Umbilical cord (tissue), 2 donors: ENCODE measurements at places on chromosomes 1 and 21. TPM values are rescaled to one million over a fixed set of nuclear protein-coding genes. Genes with fewer than 3 reads are reported as not detected.

DNA sequence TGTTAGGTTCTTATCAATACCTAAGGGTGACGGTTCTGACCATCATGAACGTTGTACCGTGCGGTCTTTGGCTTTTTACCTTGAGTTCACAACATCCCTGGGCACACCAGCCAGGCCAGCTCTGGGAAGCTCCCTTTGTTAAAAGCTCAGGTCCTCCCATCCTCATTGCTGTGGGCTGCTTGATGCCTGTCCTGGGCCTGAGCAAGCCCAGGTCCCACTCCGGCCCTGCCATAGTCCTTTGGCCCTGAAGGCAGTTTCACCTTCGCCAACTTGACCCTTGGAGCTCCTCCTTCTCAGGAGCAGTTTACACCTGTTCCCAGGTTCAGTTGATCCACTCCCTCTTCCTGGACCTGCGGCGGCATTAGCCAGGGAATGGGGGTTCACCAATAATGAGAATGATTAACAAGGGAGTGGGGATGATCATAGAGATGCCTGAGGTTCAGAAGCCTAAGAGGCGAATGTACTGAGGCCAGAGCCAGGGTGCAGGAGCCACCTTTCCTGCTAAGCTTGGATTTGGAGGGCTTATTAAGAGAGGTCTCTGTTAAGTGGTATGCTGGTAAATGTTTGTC is 40.2 kb downstream of the DHCR24 start:
- DNase-seq, result no peak

- no peak for DNase-seq
Observed at GRCh38 chr1:111275780-111276433, 14.7 kb upstream of the CHIA start.

DNA sequence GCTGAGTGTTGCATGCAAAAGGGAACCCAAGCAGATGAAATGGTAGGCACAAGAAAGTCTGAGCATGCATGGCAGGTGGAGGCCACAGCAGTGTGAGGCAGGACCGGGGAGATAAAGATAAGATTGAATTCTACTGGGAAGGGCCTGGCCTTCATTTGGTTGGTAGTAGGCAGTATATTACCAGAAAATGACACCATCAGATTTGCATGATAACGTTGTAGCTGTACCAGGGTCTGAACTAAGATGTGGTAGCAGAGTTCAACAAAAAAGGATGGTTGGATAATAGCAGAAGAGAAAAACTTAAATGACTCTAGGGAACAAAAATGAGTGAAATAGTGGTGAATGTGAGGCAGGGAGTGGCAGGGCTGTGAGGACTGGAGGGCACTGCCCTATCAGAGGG is 75.6 kb upstream of the DNAJC6 start:
- no peak for DNase-seq

- DNase-seq, result peak; percentile 74
Observed at GRCh38 chr1:25796811-25797458, 3.1 kb upstream of the SELENON start.

DNA sequence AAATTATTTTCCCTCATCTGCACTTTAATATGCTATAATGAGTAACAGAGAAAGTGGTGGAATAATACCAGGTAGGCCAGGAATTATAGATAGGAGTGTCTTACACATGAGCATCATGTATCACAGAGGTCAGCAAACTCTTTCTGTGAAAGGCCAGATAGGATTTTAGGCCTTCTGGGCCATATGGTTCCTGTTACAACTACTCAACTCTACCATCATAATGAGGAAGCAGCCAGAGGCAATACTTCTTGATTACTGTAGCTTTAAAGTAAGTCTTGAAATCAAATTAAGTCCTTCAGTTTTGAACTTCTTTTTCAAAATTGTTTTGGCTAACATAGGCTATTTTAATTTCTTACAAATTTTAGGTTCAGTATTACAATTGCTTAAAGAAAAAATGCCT is 32.1 kb upstream of the IGSF3 start:
- DNase-seq, result no peak

GRCh38 chr1:67361641-67362040 is 54.0 kb downstream of the IL12RB2 start:
- no peak for DNase-seq

DNA sequence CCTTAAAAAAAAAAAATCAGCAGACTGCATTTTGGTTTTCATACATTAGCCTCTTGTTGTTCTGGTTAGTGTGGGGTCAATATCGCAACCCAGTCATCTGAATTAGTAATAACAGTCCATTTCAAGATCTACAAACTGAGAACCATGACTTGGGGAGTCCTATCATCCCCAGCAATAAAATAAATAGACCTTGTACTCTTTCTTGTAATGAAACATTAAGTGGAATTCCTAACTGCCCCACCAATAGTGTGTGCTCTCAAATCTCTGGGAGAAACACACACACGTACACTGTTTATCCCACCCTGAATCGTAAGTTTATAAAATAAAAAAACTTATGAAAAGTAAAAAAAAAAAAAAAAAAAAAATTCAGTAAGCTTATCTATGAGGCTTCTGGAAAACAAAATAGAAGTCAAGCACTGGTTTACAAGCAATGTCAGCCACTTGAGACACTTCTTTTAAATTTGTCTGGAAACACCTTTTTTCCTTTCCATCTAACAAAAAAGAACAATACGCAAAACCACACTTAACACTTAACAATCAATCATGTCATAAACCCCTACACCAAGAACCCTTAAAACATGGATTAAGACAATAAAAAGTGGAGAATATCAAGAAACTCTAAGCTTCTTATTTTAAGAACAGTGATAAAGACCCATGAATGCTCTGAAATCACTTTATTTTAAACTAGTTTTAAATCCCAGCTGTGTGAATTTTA is 53.1 kb downstream of the PUM1 start:
- DNase-seq, result no peak

DNA sequence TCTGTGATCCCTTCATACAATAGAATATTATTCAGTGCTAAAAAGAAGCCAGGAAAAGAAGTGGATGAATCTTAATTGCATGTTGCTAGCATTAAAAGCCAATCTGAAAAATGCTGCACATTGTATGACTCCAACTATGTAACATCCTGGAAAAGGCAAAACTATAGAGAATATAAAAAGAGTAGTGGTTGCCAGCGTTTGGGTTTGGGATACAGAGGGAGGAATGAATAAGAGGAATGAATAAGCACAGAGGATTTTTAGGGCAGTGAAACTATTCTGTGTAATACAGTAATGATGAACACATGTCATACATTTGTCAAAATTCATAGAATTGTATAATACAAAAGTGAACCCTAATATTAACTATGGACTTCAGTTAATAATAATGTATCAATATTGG is 42.5 kb downstream of the GPR88 start:
- no peak for DNase-seq

DNA sequence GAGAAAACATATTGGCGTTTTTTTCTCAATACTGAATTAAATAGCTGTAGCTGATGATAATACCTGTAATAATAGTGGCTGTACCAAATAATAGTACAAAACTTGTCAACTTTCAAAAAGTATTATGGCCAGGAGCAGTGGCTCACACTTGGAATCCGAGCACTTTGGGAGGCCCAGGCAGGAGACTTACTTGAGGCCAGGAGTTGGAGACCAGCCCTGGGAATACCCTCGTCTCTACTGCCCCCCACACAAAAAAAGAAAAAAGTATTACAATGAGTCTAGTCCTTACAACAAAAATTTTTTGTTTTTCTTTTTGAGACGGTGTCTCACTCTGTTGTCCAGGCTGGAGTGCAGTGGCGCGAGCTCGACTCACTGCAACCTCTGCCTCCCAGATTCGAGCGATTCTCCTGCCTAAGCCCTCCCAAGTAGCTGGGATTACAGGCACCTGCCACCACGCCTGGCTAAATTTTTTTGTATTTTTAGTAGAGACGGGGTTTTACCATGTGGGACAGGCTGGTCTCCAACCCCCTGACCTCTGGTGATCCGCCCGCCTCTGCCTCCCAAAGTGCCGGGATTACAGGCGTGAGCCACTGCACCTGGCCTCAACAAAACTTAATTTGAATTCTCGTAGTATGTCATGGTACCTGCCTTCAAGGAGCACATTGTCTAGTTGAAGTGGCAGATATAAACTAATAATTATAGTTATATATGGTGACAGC is 1.4 kb downstream of the RBBP4 start:
- DNase-seq, result no peak

- DNase-seq, result no peak
Observed at GRCh38 chr1:89170170-89171066, 5.4 kb downstream of the GBP7 start.

- DNase-seq, result no peak
Observed at GRCh38 chr1:2396059-2396458, 4.4 kb downstream of the RER1 start.

GRCh38 chr1:167479331-167479979 is 38.9 kb downstream of the CD247 start:
- DNase-seq, result no peak

GRCh38 chr1:111755331-111756123 is at the start of gene DDX20:
Gene DDX20, plus strand, starts transcription at chr1:111755901. Its CDS starts 24 bp downstream, at chr1:111755925.
- peak; percentile 99 for DNase-seq

DNA sequence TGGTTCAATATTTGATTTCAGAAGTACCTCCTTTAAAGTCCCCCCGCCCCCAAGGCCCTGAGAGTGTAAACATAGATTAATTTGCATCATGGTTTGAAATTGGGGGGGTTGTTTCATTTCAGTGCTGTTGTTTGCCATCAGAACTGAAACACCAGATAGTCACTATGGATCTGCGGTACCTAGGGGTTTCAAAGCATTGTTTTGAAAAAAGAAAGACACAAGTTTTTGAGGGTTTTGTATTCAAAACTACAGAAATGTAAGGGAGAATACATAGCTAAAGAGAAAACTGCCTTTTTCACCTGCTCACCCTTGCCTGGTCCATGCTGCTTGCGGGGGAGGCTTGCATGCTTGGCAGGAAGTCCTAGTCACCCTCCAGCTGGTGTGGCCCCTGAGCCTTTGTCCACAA is 59.3 kb downstream of the ACP6 start:
- no peak for DNase-seq

GRCh38 chr1:209430821-209431259 is 152.7 kb upstream of the CAMK1G start:
- peak; percentile 81 for DNase-seq

DNA sequence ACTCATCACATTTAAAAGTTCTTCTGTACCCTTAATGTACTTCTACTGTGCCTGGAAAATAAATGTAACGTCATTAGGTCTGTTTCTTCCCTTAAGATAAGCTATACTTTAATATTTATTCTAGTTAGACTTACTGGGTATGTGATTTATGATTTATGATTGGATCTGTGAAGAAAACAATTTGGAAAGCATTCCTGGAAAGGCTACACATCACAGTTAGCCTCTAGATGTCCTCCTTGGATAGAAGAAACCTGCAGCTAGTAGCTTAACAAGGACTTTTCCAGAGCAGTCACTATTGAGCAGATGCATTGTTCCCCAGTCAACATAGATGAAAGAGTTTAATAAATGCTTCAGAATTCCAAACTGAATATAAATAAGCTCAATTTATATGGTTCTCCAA is 22.2 kb upstream of the ABL2 start:
- DNase-seq, result peak; percentile 43

DNA sequence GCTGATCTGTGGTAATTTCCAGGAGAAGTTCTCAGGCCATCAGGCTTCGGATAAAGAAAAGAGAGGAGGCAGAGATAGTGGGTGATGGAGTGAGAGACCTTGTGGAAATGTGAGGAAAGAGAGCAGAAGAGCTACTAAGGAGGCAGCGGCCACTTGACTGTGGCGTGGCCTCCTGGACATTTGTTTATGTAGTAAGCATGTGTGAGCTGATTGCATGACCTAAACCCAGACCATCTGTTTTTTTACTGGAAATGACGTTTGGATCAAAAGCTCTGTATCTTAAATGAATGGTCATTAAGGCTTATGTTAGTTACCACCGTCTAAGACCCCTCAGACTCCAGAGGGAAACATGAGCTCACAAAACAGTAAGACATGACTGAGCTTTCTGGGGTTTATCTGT is 13.6 kb downstream of the ATP1B1 start:
- DNase-seq, result peak; percentile 32

DNA sequence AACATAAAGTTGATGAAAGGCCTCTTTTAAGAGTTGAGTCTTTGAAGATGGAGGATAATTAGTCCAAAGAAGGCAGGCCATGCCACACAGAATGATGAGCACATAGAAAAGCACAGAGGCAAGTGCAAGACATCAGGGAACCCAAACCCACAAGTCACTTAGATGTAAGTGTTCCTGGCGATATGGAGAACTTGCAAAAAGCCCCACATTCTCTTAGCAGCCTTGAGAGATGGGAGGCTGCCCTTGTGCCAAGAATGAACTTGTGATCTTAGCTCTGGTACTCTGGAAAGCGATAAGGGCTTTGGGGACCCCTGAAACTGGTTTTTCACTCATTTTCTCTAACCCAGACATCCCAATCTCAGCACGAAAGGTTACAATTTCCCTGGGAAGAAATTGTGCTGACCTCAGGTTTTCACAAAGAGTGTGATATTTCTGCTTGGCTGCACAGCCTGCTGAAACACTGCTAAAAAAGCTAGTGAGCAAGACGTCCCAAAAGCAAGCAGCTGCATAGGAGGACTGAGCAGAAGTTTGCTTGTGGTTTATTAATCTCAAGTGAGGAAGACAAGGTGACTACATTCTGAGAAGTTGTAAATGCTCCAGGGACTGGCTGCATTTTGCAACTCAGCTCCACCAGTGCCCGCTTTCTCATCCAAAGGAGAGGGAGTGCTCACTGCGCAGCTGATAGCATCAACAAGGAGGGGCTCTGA is 496.9 kb upstream of the CAMK1G start:
- peak; percentile 37 for DNase-seq

DNA sequence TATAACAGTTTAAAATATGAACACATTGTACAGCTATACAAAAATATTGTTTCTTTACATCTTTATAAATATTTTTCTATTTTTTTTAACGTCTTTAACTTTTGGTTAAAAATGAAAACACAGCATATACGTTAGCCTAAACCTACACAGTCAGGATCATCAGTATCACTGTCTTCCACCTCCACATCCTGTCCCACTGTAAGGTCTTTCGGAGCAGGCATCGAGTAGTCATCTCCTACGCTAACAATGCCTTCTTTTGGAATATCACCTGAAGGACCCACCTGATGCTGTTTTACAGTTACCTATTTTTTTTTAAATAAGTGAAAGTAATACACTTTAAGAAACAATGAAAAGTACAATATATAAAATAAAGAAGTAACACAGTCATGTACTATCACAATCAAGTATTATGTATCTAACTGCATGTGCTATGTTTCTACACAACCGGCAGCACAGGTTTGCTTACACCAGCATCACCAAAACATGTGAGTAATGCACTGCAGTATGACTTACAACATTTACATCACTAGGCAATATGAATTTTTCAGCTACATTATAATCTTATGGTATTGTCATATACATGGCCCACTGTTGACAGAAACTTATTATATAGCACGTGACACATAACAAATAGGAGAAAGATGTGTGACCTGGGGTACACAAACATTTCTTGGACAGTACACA is 254.4 kb downstream of the AKT3 start:
- DNase-seq, result no peak

GRCh38 chr1:156422602-156423091 is 53.6 kb downstream of the RHBG start:
- no peak for DNase-seq

- peak; percentile 21 for DNase-seq
Observed at GRCh38 chr1:171352554-171352953, 38.6 kb downstream of the FMO4 start.

Gene CNKSR1
- total RNA-seq, result not detected

Gene C1QTNF12
- total RNA-seq, result not detected

Gene MTX1
- 17.3 TPM for total RNA-seq

Gene KRTAP11-1
- 2.4 TPM for total RNA-seq

Gene OBSCN
- total RNA-seq, result 23.1 TPM

Gene PROX1
- total RNA-seq, result 3.4 TPM

Gene GJA9
- total RNA-seq, result 1.7 TPM

Gene LCE1F
- total RNA-seq, result not detected

Gene USP1
- total RNA-seq, result 38.3 TPM

Gene KCNJ15
- total RNA-seq, result 4.8 TPM

Gene MRPL39
- total RNA-seq, result 36.8 TPM

Gene PADI3
- total RNA-seq, result not detected

Gene ANXA9
- total RNA-seq, result not detected

Gene AMY1A
- 0.48 TPM for total RNA-seq
